ENCODE measurements at places on chromosomes 1 and 21.

DNA sequence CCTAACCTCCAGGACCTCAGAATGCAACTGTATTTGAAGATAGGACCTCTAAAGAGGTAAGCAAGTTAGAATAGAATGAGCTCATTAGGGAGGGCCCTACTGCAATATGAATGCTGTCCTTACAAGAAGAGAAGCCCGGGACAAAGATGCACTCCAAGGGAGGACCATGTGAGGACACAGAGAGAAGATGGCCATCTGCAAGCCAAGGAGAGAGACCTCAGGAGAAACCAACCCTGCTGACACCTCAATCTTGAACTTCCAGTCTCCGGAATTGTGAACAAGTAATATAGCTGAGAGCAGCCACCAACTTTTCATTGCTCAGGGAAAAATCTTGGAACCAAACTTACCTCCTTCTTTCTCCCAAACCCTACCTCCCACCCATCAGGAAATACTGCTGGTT, 15.0 kb upstream of the GALNT2 start:
- no peak for DNase-seq

DNA sequence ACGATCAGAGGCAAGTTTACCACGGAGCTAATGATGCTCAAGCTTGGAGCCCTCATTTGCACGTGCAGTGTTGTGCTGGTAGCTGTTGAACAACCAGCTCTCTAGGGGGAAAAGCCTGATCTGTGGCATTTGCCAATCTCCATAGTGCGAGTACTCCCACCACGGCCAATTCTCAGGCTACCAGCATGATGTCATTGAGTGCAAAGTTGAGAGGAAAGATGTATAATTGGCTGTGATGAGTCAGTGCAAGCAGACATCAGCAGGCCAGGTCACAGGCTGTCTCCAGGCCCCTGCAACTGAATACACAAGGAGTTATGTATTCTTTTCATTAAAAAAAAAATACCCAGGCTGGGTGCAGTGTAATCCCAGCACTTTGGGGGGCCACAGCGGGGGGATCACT, 233.1 kb upstream of the VAMP3 start:
- DNase-seq, result no peak

DNA sequence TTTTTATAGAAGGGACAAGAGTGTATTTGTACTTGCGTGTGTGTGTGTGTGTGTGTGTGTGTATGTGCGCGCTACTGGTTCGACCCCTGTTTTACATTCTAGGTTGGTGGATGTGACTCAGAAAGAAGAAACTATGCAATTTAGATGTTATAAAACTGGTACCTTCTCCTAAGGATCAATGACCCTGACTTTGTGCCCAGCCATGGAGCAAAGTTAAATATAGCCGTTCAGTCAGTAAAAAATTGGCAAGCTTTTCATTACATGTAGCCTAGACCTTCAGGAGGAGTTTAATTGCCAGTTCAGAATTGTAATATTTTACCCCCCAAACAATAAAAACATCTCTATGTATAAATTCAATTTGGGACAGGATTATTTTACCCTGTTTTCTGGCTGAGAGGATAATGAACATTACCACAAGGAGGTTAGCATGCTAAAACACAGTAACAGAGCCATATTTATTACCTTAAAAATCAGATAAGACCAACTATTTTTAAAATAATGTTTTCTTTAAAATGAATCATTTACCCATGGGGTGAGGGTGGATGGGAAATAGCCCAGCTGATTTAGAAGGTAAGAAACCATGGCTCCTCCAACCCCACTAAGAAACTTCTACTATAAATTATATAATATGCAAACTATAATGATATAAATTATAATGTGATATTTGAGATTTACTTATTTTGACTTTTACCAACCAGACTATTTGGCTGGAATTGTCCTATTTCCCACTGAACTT, 33.5 kb upstream of the MTR start:
- no peak for DNase-seq

GRCh38 chr1:19435851-19436455, 49.4 kb downstream of the CAPZB start:
- DNase-seq, result no peak

- DNase-seq, result no peak
These were observed 46.5 kb downstream of the ETS2 start for GRCh38 chr21:38852278-38852677.

DNA sequence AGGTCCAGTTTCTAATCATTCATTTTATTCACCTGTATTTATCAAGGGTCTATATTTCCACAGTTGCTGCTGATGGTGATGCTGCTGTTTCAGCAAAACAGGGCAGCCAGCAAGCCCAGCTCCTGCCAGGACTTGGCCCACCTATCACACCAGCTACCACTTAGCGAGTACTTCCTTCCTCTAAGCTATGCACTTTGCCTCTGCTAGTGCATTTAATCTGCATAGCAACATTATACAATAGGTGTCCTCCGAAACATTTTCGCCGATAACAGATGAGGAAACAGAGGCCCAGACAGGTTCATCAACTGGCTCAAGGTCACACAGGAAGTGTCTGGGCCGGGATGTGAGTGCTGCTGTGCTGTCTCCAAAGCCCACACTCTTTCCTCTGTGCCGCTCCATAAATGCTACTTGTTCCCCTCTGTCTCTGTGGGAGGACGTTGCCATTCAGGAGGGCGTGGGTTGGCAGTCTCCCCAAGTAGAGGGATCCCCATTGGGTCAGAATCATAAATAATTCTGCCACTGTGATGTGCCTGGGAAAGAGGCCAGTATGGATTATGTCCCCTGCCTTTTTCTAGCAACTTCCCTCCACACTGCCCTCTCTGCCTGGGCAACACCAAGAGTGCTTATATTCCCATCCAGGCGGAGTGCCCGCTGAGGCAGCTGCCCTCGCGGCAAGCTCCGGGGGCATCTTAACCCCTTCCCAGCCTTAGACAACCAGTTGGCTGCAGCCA, 9.4 kb upstream of the PLEKHA6 start:
- no peak for DNase-seq

DNA sequence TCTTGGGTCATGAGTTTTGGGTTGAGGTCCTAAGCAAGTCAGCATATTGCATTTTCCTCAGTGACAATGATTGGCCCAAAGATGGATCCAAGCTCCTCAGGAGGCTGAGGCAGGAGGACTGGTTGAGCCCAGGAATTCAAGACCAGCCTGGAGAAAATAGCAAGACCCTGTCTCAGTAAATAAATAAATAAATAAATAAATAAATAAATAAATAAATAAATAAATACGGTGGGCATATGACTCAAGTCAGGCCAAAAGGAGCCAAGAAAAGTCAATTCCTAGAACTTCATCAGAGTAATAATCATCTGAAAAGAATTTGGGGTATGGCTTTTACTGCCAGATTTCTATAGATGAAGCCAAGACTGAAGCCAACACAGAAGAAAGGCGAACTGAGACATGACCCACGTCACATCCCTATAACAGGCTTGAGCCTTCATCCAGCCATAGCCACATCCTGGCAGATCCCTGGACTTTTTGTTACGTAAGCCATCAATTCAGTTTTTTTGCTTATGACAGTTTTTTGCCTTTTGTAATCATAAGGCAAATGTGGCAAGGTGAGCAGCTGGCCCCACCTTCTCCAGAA, 88.5 kb upstream of the NFASC start:
- DNase-seq, result no peak

DNA sequence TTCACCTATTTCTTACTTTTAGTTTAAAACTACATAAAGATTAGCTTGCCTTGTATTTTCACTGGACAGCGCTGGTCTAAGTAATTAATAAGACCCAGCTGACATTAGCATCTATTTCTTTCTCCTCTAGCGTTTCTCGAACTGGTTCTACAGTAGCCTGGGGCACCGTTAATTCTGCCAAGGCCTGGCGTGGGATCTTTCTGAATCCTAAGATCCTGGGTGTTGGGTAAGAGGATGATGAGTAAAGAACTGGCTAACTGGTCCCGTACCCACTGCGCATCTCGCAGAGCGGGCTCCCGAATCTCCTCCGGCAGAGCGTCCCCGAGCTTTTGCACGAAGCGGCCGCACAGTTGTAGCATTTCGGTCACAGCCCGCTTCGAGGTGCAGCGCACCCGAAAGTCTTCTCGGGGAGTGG, 309 bp downstream of the NSL1 start:
- DNase-seq, result peak; percentile 73

DNA sequence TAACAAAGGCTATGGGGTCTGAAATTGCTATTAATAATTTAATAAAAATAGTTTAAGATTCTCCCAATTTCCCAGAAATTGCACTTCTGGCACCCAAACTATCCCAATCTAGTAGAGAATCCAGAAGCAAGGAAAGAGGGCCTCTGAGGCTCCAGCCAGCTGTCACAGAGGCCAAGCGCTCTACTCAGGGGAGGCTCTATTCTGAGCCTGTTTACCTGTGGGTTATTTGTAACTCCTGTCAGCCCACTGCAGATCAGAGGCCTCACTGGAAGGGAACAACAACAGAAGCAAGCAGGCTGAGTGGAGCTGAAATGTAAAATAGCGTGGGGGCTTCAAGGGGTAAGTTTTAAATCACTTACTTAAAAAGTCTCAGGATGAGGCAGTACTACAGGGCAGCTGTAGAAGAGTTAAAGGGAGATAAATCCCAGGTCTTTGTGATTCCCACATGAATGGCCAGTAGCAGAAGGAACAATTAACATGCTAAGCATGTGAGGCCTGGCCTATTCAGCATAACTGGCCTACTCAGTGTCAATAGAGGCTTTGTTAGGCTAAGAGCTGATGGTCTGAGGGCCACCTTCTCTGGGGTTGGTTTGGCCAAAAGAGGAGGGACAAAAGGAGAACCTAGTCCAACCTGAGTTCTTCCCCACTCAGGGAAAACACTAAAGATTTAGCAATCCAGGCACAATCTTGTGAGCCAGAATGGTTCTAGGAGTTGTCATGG, 12.8 kb downstream of the ZNF687 start:
- DNase-seq, result no peak

GRCh38 chr1:12296623-12297022, 66.8 kb downstream of the VPS13D start:
- no peak for DNase-seq

DNA sequence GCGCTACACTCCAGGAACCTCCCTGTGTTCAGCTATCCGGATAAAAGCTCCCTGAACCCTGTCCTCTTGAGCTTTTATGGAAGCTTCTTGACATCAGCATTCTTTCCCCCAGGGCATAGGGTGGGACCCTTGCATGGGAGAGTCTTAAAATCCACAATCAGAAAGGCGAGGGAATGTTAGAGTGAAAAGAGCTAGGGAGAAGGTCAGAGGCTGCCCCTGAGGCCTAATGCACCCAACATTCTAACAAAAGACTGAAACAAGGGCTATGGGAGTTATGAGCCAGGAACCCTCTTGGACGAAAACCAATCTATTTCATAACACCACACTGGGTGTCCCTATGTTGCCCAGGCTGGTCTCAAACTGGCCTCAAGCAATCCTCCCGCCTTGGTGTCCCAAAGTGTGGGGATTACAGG, 36.7 kb downstream of the NEK2 start:
- DNase-seq, result no peak

GRCh38 chr21:43880111-43880985, 15.3 kb downstream of the AGPAT3 start:
- DNase-seq, result no peak

DNA sequence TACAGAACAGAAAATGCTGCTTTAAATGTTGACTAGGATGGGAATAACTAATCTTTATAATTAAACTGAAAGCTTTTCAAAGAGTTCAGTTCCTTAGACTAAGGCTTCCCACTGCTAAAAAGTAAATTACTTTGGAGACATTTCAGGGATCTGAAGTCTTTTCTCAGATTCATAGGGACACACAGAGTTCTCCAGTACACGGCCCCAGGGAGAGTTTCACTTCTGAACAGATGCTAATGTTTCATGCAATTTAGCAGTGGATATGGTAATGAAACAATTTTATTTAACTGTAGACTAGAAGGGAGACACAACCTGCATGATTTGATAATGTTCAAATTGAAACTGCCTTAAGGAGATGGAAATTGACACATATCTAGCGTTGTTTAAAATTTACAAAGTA, 1282.6 kb downstream of the NCAM2 start:
- no peak for DNase-seq

- DNase-seq, result peak; percentile 58
These were observed 62.6 kb upstream of the ACOT11 start for GRCh38 chr1:54485416-54485815.

- DNase-seq, result no peak
These were observed 147.5 kb downstream of the ZC3H11B start for GRCh38 chr1:219465212-219466093.

DNA sequence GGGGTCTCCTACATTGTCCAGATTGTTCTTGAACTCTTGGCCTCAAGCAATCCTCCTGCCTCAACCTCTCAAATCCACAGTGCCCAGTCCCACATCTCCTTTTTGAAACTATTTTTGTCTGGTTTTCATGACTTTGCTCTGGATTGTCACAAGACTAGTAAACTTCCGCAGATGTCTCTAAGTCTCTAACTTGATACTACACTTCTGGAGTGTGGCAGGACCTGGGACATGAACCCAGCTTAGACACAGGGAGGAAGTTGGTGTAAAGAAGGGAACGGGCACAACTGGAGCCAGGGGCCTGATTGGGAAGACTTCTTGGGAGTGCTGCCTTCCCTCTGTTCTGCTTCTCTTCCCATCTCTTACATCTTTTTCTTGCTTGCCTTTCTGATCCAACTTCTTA, 16.2 kb upstream of the DISC1 start:
- DNase-seq, result no peak

DNA sequence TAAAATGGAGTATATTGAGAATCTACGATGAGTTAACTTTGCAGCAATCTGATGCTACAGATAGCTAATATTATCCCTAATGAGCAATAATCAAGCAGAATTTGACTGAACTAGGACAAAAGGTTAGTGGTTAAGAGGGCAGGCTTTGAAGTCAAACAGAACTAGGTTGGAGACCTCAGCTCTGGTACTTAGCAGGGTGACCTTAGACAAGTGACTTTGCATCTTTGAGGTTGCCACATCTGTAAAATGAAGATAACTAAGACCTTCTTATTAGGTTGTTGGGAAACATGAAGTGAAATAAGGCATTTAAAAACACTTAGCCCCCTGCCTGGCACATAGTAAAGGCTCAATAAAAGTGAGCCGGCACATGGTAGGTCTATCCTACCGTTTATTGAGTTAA, 4.3 kb upstream of the FUCA1 start:
- no peak for DNase-seq
